GM12878 (cell line): ENCODE measurements at places on chromosomes 13 and 19. TPM values are rescaled to one million over a fixed set of nuclear protein-coding genes. Genes with fewer than 3 reads are reported as not detected.

PDX1 gene
- not detected in 2 replicates for total RNA-seq

SLC25A41 gene
- 1.0 and 1.2 TPM in 2 replicates for total RNA-seq

GRCh38 chr19:50743537-50743936, 20.4 kb downstream of the CLEC11A start:
- DNase-seq, result no peak

- DNase-seq, result no peak
Observed at GRCh38 chr13:41842036-41842620, 118.8 kb downstream of the VWA8 start.

DNA sequence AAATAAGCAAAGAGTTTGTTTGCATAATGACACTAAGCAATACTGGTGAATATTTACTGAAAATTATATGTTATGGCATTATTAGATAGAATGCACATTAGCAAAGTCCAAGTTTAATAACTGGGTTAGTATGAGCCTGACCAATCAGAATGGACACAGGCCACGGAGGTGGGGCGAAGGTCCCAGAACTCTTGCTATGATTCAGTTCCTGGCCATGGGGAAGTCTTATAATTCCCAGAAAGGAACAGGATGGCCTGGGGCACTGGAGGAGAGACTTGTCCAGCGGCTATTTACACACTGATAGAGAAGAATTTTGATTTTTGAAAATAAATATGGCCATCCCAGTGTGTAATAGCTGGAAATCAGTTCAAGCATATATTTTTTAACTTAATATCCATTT, 372.0 kb downstream of the EFNB2 start:
- DNase-seq, result no peak

DNA sequence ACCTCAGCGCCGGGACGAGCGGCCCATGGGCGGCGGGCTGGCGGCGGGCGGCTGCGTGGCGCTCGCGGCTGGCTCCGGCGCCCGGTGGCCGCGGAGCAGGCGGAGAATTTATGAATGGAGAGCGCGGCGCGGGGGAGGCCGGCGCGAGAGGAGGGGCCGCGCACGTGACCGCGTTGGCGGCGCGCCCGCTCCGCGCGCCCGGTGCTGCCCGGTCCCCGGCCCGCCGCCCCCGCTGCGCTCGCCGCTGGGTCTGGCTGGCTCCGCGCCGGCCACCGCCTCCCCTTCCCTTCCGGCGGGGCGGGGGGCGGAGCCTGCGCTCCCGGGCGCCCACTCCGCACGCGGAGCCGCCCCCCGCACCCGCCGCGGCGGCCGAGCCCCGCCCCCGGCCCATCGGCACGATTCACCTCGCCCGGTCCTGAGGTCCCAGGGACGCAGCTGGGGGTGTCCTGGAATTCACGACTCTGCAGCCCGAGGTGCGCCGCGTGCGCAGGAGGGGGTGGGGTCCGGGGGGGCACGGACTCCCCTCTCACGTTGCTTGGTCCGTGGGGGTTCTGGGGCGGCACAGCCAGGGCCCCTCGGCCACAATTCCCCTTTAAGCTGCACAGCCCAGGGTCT, at the start of gene CBARP:
TSS of gene CBARP (minus strand) at position 252 of the 615 bp plus-strand sequence. CDS start 1,905 bp downstream, outside the sequence.
- DNase-seq, result no peak
